Stimulated activated CD8-positive, alpha-beta memory T cell treated with anti-CD3 and anti-CD28 coated beads, Interleukin-4, amount 100 ng/mL, for 4 hours (primary cell): ENCODE measurements at places on chromosomes 5 and 9.

DNA sequence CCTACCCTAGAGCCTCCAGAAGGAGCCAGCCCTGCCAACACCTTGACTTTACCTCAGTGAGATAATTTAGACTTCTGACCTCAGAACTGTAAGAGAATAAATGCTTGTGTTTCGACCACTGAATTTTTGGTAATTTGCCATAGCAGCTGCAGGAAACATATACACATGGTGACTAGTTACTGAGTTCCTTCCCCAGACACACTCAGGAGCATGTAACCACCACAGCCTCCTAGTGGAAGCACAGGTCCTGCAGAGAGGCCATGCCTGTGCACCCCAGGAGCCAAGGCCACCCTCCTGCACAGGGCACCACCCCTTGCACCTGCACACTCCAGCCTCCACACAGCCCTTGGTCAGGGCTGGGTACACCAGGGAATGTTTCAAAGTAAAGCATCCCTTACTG, 7.6 kb upstream of the CAMSAP1 start:
- DNase-seq: no peak

GRCh38 chr9:93132287-93132927, 1.6 kb downstream of the NINJ1 start:
- DNase-seq: no peak

- DNase-seq: no peak
These were observed 115.8 kb downstream of the EMB start for GRCh38 chr5:50325237-50325832.

GRCh38 chr9:21677834-21678233, 124.6 kb upstream of the MTAP start:
- no peak for DNase-seq
